ENCODE measurements at places on chromosomes 5 and 9.

GRCh38 chr9:101463397-101463796 is 27.8 kb upstream of the ALDOB start:
- no peaks in the 10 kb centered on the region for H3K4me1 ChIP-seq
- H3K27me3 ChIP-seq: no peaks in the 10 kb centered on the region
- no peak overlapping the region for H3K4me3 ChIP-seq
- peak; percentile 62 for DNase-seq
- no peak overlapping the region for H3K27ac ChIP-seq

- H3K4me1 ChIP-seq: no peaks in the 10 kb centered on the region
- H3K27me3 ChIP-seq: no peaks in the 10 kb centered on the region
- no peaks in the 10 kb centered on the region for H3K36me3 ChIP-seq
- no peak overlapping the region for H3K27ac ChIP-seq
- no peak overlapping the region for H3K4me3 ChIP-seq
- no peak for DNase-seq
Measured at GRCh38 chr9:19410594-19410993, 1.8 kb downstream of the ACER2 start.

- no peaks in the 10 kb centered on the region for H3K27me3 ChIP-seq
- H3K27ac ChIP-seq: no peak overlapping the region
- no peak overlapping the region for H3K4me3 ChIP-seq
- no peaks in the 10 kb centered on the region for H3K4me1 ChIP-seq
- no peak for DNase-seq
Measured at GRCh38 chr5:152255411-152255810, 149.7 kb downstream of the NMUR2 start.

DNA sequence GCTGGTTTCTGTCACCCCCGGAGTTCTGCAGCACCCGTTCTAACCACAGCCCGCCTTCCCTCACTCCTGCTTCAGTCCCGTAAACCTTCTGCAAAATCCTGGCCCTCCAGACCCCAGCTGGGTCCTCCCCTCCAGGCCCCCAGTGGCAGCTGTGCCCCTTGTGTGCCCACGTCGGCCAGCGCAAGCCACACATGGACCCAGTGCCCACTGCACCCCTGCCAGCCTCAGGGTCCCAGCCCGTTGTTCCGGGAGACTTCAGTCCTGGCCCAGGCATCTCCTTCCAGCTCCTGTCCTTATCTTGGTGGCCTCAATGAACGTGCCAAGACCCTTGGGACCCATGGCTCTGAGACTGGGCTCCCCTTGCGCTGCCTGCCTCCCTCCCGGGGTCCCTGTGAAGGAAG is 43.2 kb downstream of the EXD3 start:
- no peak for DNase-seq
- no peak overlapping the region for H3K4me3 ChIP-seq
- no peaks in the 10 kb centered on the region for H3K36me3 ChIP-seq
- H3K27ac ChIP-seq: no peak overlapping the region
- no peaks in the 10 kb centered on the region for H3K4me1 ChIP-seq

- no peaks in the 10 kb centered on the region for H3K36me3 ChIP-seq
- H3K27me3 ChIP-seq: no peaks in the 10 kb centered on the region
- no peak for DNase-seq
- H3K27ac ChIP-seq: no peak overlapping the region
- H3K4me3 ChIP-seq: no peak overlapping the region
Measured at GRCh38 chr5:152607401-152608160, 202.5 kb upstream of the NMUR2 start.

- no peak overlapping the region for H3K27ac ChIP-seq
- H3K4me3 ChIP-seq: no peak overlapping the region
- no peaks in the 10 kb centered on the region for H3K27me3 ChIP-seq
- H3K36me3 ChIP-seq: peaks cover 6% of the 10 kb centered on the region
- peak; percentile 30 for DNase-seq
- H3K4me1 ChIP-seq: peaks cover 3% of the 10 kb centered on the region
Measured at GRCh38 chr5:142152384-142152732, 43.8 kb downstream of the NDFIP1 start.

DNA sequence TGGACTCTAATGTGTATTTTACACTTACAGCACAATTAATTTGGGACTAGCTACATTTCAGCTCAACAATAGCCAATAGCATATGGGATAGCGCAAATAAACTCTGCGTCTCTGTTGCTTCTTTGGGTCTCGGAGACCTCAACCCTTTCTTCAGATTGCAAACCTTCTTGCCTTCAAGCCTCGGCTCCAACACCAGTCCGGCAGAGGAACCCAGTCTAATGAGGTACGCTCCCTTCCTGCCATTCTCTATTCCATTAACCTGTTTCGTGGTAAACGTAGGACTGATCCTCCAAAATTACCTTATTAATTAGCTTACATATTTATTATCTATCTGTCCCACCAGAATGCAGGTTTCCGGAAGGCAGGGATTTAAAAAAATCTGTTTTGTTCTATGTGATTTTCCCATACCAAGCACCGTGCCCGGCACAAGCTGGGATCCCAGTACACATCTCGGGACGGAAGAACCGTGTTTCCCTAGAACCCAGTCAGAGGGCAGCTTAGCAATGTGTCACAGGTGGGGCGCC is 525 bp upstream of the DAPK1 start:
- H3K27me3 ChIP-seq: no peaks in the 10 kb centered on the region
- peak overlapping the region; percentile 78 for H3K4me3 ChIP-seq
- H3K4me1 ChIP-seq: no peaks in the 10 kb centered on the region
- peak overlapping the region; percentile 84 for H3K27ac ChIP-seq

- no peaks in the 10 kb centered on the region for H3K36me3 ChIP-seq
- no peaks in the 10 kb centered on the region for H3K4me1 ChIP-seq
- DNase-seq: no peak
- H3K27me3 ChIP-seq: no peaks in the 10 kb centered on the region
- H3K4me3 ChIP-seq: no peak overlapping the region
Measured at GRCh38 chr5:96194593-96194992, 232.9 kb upstream of the ELL2 start.

DNA sequence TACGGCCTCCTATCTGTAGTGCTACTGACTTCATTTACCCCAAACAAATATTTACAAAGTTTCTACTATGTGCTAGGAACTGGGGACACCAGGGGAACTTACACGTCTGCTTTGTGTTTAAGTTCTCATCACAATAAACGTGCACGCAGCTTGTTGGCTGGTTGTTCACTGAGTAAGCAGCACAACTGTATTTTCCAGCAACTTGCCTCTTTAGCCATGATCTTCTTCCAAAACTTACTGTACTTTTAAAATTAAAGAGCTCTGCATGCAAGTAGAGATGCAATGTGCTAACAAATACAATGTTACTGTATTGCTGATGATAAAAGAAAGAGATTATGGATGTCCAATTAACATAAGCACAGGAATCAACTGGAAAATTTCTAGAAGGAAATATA is 62.8 kb downstream of the RAPGEF1 start:
- DNase-seq: no peak
- peaks cover 38% of the 10 kb centered on the region for H3K4me1 ChIP-seq
- no peak overlapping the region for H3K4me3 ChIP-seq
- H3K27ac ChIP-seq: peak overlapping the region; percentile 92
- H3K36me3 ChIP-seq: no peaks in the 10 kb centered on the region

- no peaks in the 10 kb centered on the region for H3K4me1 ChIP-seq
- H3K4me3 ChIP-seq: no peak overlapping the region
- no peak overlapping the region for H3K27ac ChIP-seq
- no peaks in the 10 kb centered on the region for H3K27me3 ChIP-seq
- DNase-seq: no peak
Measured at GRCh38 chr9:29999645-30000044, 2384.8 kb upstream of the ACO1 start.

Data from cardiac muscle cell (in vitro differentiated cells and primary cell).